ENCODE measurements at places on chromosomes 5 and 9.
A peak's percentile ranks its signal among the peaks of the same experiment; 100 is the strongest.

DNA sequence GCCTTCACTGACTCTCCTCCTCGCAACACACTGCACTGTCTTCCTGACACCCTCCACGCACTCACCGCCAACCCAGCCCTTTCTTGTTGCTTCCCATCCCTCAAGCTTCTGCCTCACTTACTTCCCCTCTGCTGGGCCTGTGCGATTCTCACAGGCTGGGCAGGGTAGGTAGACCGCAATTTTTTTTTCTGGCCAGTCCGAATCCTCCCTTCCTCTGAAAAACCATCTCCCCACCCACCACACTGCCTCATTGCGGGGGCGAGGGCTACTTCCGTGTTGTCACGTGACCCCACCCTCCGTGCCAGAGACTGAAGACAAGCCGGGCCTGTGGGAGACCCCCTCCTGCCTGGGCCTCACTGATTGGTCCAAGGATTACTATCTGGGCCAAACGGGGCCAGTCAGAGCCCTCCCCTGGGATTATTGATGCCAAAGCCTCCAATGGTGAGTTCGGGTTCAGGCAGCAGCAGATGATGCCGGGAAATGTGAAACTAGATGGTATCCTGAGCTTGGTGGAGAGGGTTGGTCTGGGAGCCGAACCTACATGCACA, 73.1 kb downstream of the STK10 start:
- no peak for DNase-seq

GRCh38 chr5:109829331-109829730, 139.6 kb downstream of the MAN2A1 start:
- no peak for DNase-seq

- no peak for DNase-seq
Observed at GRCh38 chr9:17723656-17724055, 144.8 kb downstream of the SH3GL2 start.

DNA sequence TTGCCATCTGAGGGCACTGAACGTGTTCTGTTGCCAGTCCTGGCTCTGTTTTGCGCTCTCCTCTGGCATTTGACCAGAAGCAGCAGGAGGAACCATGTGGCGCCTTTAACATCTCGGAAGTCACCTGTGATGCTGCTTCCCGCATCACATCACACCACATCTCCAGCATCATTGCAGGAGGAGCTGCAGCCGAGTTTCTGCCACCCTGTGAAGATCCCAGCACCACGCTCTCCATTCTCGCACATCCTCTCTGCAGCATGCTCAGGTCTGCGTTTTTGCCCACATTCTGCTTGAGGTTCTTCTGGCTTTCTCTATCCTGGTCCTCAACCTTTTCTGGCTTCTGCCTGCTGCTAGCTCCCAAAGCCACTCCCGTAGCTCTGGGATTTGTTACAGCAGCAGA, 11.0 kb upstream of the IRX4 start:
- no peak for DNase-seq

DNA sequence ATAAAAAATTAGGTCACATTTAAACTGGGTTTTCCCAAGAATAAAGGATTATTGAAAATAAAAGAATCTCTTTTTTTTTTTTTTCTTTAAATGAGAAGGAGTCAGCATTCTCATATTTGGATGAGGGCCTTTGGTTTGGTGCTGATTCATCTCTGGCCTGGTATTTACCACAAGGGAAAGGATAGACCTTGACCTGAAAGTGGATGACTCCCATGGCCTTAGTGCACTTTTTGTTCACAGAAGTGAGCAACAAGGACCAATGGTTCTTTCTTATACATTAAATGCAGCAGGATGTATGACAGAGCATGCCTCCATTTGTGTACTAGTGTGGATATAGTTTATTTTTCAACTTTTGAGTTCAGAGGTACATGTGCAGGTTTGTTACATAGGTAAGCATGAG, 6.9 kb downstream of the YTHDC2 start:
- no peak for DNase-seq

DNA sequence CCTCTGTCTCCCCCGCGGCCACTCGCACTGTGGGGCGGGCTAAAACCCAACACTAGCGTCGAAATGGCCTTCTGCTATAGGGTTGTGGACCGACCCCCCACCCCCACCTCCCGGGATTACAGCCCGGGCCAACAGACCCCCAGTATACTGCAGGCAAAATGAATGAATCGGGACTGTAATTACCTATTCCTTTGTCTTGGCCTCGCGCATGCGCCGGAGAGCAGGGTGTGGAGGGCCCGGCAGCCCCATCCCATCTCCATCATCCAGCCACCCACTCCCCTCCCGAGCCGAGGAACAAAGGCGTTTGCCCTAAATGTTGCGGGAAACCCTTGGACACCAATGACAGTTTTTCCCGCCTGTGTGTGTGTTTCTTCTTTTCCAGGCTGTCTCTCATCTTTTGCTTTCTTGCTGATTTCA, 1.6 kb downstream of the BASP1 start:
- peak; percentile 94 for DNase-seq

GRCh38 chr5:157558041-157558595, 17.5 kb downstream of the ADAM19 start:
- no peak for DNase-seq

DNA sequence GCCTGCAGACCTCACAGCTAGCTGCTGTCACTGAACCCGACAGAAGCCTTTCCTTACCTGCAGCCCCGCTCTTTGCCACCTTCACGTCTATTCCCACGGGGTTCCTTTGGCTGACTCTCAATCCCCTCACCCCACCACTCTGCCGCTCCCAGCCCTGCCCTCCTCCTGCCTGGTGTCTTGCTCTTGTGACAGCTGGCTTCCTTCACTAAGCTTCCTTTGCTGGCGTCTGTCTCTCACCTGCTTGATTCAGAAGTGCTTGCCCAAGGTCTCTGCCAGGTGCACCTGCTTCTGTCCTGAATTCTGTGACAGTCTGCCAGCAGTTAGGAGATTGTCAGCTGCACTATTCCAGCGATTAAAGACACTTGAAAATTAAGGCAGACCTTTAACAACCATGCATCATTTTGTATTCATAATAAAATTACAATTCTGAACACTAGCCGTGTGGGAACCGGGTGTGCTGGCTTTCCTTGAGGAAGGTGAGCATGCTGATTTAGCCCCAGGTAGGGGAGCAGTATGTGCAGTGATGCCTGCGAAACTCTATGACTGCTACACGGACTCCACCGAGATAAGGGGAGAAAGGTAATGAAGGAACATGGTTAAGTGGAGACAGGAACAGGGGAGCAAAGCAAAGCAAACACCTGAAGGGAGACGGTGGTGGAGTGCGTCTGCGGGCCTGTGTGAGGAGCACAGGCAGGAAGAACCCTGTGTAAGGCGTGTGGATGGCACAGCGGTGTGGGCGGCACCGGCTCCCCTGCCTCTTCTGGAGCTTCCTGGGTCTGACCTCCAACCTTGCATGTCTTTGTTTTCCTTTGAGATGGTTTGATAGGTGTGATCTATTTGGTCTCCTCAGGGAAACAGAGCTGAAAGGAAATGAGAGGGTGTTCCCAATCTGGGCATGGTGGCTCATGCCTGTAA, 80.1 kb upstream of the CACNA1B start:
- peak; percentile 47 for DNase-seq

DNA sequence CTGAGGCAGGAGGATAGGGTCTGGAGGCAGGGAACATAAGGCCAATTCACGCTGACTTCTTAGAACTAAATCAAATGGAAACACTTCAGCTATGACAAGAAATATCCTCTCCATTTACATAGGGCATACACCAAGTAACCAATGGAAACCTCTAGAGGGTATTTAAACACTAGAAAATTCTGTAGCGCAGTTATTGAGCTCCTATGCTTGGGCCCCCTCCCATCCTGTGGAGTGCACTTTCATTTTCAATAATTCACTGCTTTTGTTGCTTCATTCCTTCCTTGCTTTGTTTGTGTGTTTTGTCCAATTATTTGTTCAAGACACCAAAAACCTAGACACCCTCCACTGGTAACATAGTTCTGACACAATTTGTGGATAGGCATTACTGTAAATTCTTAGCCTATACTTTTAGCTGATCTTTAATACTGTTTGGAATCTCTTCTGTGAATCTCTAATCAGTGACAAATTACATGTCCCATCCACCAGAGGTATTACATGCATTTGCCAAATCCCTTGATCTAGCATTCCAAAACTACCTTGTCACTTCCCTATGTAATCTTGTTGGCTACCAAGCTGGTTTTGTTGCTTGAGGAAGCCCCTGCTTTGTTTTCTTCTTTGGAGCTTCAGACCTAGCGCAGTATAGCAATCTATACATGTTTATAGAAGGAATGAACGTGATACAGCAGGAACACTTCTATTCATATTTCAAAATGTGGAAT, 61.6 kb downstream of the ST8SIA4 start:
- no peak for DNase-seq

DNA sequence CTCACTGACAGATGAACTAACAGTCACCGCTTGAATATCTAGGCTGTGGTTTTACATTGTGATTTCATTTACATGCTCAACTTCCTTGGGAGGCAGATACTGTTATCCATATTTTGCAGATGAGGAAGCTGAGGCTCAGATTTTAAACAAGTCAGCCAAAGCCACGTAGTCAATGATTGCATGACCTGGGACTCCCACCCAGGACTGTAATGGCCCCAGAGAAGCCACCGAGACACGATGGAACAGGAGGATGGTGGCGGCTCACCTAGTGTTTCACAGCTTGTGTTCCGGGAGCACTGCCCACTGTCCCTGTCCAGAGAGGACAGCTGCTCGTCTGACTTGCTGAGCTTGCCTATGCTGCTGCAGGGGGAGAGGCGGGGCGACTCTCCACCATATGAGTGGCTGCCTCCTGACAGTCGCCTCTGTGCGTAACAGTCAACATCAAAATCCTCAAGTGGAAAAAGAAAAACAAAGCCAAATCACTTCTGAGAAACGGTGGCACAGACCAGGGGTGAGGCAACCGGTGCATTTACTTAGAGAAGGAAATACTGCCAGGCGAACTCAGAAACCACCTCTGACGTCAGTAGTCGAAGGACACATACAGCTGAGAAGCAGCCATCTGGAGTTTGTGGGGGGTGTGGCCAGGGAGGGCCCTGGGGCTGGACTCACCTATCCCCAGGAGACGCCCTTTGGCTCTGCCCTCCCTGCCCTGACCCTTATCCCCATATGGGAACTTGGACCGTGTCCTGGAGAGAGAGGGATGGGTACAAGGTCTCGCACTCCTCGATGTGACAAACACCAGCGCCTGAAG, 82.5 kb downstream of the PRRT1B start:
- DNase-seq = no peak

DNA sequence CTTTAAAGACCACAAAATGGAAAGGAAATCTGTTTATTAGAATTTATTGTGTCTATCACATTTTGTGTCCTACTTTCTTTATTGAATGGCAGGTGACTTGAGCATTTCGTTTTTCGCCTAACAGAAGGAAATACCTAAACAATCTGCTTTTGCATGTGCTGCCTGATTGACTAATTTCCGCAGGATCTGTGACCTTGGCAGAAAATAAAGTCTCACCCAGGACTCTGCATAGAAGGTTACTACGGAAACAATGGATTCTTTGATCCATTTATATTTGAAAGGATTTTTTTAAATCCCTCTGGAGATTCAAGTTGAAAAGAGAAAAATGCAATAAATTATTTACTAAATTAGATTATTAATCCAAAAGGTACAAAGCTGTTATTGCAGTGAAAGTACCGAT, 61.0 kb upstream of the CAST start:
- DNase-seq = no peak

GRCh38 chr5:10699987-10700386, 61.0 kb downstream of the DAP start:
- DNase-seq = no peak

GRCh38 chr5:65482296-65482735, 596 bp upstream of the ADAMTS6 start:
- no peak for DNase-seq
